ENCODE measurements at places on chromosomes 4 and X. TPM values are rescaled to one million over a fixed set of nuclear protein-coding genes. Genes with fewer than 3 reads are reported as not detected.

DNA sequence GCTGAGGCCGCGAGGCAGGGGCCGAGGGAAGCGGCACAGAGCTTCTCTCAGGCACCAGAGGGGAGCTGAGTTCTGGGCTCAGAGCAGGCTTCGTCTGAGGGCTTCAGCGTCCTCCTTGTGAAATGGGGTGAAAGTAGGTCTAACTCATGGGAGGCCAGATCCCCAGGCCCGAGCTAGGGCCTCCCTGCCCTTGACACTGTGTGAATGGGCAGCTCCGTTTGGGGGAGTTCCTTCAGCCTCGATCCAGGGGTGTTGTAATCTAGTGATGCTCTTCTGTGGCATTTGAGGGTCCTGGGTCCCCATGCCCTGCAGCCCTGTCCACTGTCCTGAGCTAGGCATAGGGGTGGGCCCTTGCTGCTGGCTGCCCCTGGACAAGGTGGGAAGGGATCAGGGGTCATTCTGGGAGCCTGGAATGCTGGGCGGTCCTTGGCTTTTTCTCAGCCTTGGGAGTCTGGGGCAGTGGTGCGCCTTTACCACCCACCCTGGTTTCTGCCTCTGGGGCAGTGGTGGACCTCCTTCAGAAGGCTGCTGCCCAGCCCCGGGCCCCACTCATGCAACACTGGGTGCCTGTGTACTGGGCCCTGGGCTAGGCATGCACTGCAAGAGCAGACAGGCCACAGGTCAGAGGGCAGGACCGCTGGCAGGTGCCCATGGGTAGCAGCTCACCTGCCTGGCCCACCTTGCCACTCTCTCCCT, 4.1 kb downstream of the SH3BP2 start:
- no peak for DNase-seq

DNA sequence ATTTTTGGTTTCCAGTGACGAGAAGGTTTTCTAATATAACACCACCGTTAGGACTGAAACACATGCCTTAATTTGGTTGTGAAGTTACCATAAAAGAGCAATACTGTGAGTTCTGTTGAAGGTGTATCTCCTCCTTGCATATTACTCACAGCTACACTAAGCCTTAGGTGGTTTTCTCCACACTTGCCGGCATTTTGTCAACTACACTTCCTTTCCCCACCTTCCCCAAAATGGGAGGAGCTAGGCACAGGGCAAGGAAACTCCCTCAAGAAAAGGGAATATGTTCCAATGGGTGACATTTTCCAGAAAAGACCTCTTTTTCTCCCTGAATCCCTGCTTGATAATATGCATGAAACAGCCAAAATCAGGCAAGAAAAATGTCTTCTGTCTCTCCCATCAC, 44.8 kb downstream of the RELL1 start:
- DNase-seq: no peak

DNA sequence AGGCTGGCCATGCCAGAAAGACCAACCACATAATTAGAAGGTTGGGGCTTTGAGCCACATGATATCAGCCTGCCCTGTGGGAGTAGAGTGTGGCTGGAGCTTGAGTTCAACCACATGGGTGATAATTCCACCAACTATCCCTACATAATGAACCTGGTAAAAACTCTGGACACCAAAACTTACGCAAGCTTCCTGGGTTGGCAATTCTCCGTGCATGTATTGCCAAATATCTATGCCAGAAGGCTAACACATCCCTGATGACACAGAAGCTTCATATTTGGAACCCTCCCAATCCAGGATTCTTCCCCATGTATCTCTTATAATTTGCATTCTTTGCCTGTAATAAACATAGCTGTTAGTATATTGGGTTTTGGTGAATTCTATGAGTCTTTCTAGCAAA, 68.2 kb downstream of the FUNDC1 start:
- no peak for DNase-seq

GRCh38 chr4:48041535-48042137, 25.1 kb downstream of the NIPAL1 start:
- no peak for DNase-seq

GRCh38 chr4:140851032-140851636, 94.9 kb upstream of the TBC1D9 start:
- peak; percentile 56 for DNase-seq

DNA sequence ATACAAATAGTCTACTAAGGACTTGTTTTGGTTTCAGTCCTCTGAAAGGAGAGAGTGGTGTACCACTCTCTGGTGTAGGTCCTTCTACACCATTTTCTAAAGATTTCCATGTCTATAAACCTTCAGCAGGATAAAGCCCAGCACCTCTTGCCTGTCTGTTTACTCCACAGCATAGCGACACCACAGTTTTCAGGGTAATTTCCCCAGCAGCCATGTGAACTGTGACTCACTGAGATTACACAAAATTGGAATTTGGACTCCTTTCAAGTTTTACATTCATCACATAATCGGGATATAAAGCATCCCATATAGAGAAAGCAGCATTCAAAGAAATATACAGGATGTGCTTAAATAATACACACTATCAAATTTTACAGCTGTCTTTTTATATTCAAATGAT, 229.6 kb downstream of the PRDM5 start:
- DNase-seq: no peak

DNA sequence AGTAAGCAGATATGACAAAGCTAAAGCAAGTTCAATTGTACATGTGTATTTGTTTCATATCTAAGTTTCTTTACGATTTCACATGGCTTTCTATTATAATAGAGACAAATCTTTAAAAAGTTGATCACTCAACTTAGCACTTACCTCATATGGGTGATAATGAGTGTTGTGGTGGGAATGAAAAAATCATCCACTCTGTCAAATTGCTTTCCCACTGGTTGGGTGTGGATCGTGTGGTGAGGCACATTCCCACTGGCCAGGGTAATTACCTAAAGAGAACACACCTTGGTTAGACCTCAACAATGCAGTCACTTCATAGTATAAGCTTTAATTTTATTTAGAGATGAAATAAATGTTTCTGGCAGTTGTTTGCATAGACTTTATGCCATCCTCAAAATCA, 708.9 kb downstream of the FSTL5 start:
- DNase-seq: no peak

DNA sequence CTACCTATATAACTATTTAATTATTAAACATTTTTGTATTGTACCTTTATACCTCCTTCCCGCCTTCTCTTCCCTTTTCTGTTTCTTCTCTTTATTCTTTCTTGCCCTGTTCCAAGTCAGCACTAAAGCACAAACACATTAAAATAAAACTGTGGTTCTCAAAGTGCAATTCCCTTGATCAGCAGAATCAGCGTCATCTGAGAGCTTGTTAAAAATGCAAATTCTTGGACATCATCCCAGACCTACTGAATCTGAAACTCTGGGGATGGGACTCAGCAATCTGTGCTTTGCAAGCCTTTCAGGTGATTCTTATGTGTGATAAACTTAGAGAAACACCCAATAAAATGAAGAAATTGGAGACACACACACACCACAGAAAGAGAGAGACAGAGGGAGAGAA, 178.4 kb upstream of the BMP3 start:
- no peak for DNase-seq

GRCh38 chr4:41656572-41657520, 91.7 kb downstream of the PHOX2B start:
- no peak for DNase-seq

GRCh38 chr4:138952411-138952810, 63.2 kb upstream of the NOCT start:
- no peak for DNase-seq

- DNase-seq: no peak
Observed at GRCh38 chr4:25970226-25970675, 56.2 kb downstream of the SMIM20 start.

DNA sequence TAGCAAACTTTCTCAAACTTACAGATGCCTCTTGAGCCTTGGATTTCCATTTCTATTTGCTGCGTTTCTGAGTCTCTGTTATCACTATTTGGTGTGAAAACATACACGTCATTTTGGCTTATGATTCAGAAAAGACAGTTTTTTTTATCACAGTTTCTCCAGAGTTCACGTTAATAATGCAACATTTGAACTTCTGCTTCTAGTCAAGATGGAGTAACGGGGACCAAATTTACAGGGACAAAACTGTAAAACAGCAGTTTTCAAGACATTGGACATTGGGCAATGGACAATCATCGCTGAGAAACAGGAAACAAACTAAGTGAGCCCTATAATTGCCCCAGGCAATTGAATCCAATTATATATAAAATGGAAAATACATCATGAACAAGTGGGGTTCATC, 36.2 kb upstream of the TASL start:
- DNase-seq: no peak

- DNase-seq: no peak
Observed at GRCh38 chrX:129632443-129632842, 22.3 kb downstream of the APLN start.

DNA sequence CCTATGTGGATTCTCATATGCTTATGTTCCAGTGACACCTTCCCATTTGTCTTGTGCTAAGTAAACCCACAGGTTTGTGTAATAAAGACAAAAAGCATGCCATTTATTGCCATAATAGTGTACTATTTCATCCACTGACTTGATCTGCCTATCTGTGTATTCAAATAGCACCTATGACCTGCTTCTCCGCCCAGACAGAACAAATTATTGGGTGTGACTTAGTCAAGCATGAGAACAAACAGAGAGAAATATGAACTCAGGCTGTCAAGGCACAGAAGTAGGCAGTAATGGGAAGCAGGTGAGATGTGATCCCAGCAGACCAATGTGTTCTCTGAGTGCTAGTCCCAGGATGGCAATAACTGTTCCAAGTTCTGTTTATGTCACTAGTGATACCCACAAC, 25.4 kb downstream of the ELOVL6 start:
- no peak for DNase-seq

DNA sequence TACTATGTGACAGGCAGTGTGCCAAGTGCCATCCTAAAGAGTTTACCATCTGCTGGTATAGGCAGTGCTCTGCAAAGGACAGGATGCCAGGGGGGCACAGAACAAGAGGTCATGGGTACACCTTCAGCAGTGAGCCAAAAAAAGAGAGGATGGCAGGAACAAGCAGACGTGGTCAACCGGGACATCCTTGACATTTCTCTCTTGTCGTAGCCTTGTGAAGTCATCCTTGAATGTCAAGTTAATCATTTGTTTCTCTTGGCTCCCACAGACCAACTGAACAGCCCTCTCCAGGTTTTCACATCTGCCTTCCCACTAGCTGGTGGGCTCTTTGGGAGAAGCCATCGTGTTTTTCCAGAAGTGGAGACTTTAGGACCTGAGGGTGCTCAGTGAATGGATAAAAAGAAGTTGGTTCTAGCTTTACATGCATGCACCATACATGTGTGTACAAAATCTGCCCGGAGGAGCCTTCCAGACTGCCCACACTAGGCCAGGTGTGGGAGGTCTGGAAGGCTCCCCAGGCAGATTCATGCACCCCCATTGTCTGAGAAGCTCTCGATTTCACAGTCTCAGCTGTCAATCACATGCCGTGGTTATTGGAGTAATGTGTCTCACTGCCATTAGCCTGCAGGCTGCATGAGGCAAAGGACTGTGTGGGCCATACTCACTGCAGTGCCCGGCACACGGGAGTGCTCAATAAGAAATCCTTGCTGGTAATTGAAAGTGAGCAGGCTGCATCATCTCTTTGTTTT, 16.4 kb downstream of the PNMA6F start:
- DNase-seq: no peak

GRCh38 chr4:8639021-8639420, 46.5 kb downstream of the CPZ start:
- DNase-seq: no peak

DNA sequence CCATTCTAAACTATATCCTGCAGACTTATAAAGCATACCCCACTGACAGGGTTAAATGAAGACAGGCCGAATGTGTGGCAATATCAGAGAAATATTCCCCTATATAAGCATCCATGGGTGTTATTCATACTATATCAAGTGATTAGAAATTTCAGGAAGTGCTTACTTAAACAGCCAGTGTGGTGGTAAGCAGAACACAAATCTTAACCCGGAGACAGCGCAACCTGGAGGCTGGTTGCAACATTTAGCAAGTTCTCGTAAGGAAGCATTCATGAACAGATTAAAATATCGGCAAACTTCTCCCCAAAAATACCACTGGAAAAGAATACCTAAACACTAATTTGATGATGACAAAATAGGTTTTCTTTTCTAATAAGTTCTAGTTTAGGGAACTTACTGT, 261.2 kb downstream of the CBLL2 start:
- DNase-seq: no peak

DNA sequence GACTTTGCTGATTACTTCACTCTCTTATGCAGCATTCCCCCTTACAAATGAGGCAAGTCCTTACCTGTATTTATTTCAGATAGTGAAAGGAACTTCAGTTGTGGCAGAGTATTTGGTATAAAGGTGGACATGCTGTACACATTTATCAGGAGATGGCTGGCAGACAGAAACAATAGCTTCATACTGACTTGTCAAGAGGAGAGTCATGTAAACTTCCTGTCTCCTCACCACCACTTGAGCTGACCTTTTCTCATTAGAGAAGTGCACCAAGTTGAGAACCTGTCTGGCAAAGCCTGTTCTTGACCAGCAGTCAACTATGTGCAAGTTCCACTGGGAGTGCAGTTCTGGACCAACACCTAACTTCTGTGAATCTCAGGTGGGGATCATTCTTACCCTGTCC, 80.8 kb downstream of the LARP1B start:
- DNase-seq: no peak

DNA sequence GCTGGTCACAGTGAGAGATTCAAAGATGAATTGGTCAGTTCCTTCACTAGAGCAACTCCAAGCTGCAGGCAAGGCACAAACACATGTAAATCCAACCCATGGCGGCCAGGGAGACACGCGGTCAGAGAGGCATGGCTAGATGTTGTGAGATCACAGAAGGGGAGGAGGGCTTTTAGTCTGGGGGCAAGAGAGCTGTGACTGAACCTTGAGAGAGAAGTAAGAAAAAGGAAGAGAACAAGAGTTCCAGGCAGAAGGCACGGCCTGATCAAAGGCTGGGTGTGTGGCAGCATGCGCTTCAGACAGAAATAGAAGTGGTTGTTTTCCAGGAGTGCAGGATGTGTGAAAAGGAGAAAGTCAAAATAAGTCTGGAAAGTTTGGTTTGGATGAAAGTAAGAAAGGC, 15.9 kb downstream of the CCDC149 start:
- DNase-seq: no peak

REELD1 gene
- 0.08 TPM for total RNA-seq

TMSB15C gene
- 4.4 TPM for total RNA-seq

SLC2A9 gene
- 2.0 TPM for total RNA-seq

PF4V1 gene
- total RNA-seq: not detected

HNRNPD gene
- 368 TPM for total RNA-seq

FHDC1 gene
- 0.10 TPM for total RNA-seq

TASL gene
- 5.9 TPM for total RNA-seq

INTS6L gene
- 32.5 TPM for total RNA-seq

FATE1 gene
- total RNA-seq: not detected

SLIT2 gene
- not detected for total RNA-seq

SSX1 gene
- not detected for total RNA-seq

DGAT2L6 gene
- total RNA-seq: not detected

HHIP gene
- total RNA-seq: not detected

MFAP3L gene
- 0.27 TPM for total RNA-seq

USO1 gene
- total RNA-seq: 38.9 TPM

CXCL8 gene
- 0.19 TPM for total RNA-seq

CFAP99 gene
- total RNA-seq: not detected

TCEAL7 gene
- total RNA-seq: not detected

FAM47E gene
- total RNA-seq: 0.17 TPM

SLC25A5 gene
- 425 TPM for total RNA-seq

All from activated CD4-positive, alpha-beta T cell treated with anti-CD3 and anti-CD28 coated beads, Interleukin-2, amount 10 ng/mL, durations not matched to agents 7 days and 5 days (primary cell).